ENCODE measurements at places on chromosomes 6 and 20.

DNA sequence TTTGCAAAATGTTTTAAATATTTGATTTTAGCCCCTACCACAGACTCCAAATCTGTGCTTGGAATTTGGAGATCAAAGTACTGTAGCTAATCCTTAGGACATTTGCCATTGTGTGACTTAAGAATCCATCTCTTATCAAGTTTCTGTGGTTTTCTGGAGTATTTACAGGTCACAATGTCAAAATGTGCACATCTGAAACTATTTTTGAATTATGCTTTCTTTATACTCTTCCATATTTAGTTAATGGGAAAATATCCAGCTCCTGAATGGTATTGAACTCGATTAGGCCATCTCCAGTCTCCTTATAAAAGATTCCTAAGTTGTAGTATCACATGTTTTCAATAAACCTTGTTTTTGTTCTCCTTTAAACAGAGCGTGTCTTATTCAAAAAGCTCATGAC is 162.5 kb downstream of the KHDC1L start:
- DNase-seq, result peak; percentile 75

- no peak for DNase-seq
These were observed 9.3 kb upstream of the ATG5 start for GRCh38 chr6:106334646-106335448.

GRCh38 chr6:42269974-42270510 is 52.4 kb upstream of the MRPS10 start:
- DNase-seq, result no peak

- no peak for DNase-seq
These were observed 732.1 kb downstream of the EPHA7 start for GRCh38 chr6:92687278-92687677.

DNA sequence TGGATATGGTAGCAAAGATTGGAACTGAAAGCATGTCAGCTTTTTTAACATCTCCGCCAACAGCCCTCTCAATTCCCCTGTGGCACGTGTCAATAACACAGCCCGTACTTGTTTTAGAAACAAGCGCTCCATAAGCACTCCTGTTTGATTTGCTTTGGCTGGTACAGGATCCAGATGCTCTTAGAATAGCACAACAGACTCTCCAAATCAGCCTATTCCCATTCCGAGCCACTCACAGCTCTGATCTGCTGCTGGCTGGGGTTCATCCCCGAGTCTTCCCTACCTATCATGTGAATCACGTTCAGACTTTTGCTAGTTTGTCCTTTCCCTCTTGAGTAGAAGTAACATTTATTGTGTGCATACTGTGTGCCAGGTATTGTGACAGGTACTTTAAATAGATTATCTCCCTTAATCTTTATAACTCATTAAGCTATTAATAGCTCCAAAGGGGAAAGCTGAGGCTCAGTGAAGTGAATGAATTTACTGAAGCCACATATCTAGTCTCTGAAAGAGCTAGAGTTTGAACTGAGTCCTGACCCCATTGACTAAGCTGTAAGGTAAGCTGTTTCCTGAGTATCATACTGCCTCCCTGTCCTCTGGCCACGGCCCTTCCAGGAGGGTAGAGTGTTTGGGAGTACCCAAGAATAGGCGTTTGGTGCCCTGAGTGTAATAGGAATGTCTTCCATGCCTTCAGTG is 46.7 kb downstream of the RALY start:
- no peak for DNase-seq

DNA sequence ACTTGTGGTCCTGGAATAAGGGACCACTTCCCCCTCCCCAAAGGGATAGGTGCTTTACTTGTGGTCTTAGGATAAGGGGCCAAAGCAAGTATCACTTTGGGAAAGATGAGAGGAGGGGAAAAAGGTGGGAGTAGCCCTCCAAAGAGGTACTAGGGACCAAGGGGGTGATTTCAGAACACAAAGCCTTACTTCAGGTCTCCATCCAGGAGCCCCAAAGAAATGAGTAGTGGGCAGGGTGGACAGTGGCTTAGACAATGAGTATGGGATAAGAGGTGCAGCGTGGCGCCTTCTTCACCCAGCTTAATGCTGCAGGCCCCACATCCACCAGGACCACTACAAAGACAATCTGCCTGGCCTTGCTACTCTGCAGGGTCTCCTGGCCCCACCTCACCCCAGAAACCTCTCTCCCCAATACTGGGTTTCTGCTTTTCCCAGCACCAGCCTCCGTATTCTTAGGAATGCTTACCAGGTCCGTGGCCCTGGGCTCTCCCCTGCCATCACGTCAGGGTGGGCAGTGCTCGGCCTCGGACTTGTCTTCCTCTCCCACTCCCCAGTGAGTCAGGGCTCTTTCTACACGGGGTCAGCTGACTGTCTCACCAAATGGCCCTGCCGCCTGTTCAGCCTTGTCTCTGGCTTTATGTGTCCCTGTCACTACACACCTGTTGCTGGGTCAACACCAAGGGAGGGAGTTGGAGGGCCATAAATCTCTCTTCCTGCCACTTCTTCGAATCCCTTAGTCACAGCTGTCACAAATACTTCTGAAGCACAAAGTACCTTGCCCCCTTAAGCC is 3.1 kb downstream of the NNAT start:
- no peak for DNase-seq

DNA sequence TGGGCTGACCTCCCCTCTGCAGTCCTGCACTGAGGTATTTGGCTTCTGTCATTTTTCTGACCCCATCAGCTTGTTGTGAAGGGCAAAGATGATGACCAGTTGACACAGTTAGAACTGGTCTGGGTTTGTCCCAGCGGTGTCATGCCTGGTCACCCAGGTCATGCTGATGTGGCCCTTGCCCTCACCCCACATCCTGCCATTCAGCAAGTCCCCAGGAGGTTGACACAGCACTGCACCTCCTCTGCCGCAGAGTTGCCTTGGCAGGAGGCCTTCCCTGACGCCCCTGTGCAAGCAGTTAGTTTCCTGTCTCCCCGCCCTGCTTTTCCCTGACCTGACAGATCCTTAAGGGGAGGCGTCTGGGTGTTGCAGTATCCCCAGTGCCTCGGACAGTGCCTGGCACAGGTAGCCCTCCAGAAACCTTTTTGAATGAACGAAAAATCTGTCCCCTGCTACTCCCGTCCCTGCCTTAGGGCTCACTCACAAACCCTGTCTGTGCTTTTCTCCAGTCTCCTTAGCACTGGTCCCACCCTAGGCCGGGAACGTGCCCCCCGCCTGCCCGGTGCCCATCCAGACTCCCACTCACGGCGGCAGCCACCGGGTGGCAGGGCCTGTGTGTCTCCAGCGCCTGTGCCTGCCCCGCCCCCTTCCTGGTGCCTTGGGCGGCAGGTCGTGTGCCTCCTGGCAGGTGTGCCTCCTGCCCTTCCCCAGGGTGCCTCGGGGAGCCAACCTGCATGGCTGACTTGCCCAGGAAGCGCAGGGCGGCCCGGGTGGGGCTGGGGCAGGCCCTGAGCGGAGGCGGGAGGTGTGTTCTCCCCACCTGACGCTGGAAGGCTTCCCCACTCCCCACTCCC is 146.3 kb upstream of the RNF24 start:
- no peak for DNase-seq

- DNase-seq, result peak; percentile 43
These were observed 4.2 kb upstream of the EYA4 start for GRCh38 chr6:133236932-133237331.

DNA sequence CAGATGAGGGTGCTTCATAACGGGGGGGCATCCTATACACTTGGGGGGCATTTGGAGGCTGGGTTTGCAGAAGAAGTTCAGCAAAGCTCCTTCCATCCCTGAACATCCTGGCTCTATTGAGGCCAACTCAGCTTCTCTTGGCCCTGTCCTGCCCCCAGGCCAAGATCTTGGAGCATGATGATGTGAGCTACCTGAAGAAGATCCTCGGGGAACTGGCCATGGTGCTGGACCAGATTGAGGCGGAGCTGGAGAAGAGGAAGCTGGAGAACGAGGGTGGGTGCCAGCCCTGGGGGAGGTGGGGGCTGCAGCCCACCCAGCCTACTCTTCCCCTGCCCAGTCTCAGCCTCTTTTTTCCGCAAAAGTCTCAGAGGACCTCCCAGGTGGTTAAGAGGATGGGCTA is 17.2 kb downstream of the GDAP1L1 start:
- DNase-seq, result no peak

DNA sequence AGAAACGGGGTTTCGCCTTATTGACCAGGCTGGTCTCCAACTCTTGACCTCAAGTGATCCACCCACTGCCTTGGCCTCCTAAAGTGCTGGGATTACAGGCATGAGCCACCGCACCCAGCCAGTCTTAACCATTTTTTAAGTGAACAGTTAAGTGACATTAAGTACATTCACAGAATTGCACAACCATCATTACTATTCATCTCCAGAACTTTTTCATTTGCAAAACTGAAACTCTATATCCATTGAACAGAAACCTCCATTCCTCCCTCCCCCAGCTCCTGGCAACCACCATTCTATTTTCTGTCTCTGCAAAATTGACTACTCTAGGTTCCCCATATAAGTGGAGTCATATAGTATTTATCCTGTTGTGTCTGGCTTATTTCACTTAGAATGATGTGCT is 59.7 kb downstream of the PLCB4 start:
- DNase-seq, result no peak

DNA sequence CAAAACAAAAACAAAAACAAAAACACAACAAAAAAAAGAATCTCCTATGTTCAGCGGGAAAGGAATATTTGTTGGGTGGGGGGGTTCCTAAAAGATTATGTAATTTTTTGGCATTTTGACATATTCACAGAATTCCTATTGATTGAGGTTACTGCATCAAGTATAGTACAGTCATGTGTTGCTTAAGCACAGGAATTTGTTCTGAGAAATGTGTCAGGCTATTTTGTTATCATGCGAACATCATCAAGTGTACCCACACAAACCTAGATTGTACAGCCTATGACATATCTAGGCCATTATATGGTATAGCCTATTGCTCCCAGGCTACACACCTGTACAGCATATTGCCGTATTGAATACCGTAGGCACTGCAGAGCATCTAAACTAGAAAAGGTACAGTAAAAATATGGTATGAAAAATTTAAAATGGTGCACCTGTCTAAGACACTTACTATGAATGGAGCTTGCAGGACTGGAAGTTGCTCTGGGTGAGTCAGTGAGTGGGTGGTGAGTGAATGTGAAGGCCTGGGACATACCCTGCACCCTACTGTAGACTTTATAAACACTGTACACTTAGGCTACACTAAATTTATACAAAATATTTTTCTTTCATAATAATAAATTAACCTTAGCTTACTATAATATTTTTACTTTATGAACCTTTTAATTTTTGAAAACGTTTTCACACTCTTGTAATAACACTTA is 110.6 kb downstream of the CDKAL1 start:
- DNase-seq, result no peak

DNA sequence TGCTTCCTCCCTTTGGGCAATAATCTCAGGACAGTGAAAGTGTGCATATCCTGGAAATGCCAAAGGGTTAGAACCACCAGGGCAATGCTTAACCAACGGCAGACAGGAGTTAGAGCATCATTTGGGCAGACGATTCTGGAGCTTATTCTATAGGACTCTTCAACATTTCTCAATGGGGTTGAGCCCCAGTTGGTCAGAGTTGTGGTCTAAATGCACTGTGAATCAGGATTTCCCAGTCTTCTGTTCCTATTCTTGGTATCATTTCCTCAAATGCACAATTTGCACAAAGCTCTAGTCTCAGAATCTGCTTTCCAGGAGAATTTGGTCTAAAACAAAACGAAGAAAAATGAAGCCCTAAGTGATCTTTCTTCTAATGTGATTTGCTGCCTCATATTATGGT is 389.6 kb upstream of the JAG1 start:
- no peak for DNase-seq

- DNase-seq, result no peak
These were observed 1.4 kb upstream of the LIN28B start for GRCh38 chr6:104955491-104955890.

DNA sequence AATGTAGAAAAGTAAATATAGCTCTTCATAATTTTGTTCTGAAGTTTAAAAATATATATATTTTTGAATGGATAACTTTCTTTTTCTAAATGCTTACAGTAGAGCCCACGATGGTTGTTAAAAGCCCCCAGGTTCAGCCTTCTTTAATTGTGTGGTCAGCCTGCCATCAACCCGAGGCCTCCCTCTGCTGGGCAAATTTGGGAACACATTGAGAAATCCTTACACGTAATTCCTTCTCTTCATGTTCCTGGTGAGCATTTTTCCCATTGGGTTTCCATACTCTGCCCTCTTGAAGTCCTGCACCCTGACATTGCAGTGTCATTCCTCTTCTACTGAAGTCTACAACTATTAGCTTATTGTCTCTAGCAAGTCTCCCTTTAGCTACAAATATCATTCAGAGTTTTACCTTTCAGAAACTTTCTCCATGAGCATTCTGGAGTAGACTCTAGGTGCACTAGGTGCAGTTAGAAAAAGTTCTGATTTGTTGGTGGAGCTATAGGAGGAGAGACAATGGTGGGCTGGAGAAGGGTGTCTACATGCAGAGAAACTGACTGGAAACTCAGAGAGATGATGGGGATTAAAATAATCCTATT is 40.6 kb downstream of the TRIM38 start:
- no peak for DNase-seq

- DNase-seq, result no peak
These were observed 55.1 kb downstream of the ORC3 start for GRCh38 chr6:87645080-87645479.

- no peak for DNase-seq
These were observed 27.8 kb downstream of the THBS2 start for GRCh38 chr6:169225887-169226286.

DNA sequence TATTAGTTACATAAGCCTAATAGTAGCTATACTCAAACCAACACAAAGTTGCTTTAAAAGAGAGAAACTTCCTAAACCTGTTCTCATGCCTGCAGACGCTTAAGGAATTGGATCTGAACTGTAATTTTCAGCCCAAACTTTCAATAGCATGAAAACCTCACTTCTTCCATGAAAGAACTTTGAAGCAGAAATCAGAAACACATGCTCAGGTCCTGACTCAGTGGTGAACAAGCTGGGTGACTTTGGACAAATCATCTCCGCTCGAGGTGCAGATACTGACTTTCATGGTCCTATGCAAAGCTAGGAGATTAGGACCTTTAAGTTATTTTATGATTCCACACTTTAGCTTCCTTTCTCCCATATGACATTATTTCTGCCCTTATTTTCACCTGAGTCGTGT is 36.5 kb downstream of the NOX3 start:
- peak; percentile 25 for DNase-seq

GRCh38 chr6:158014505-158015187 is 33.0 kb downstream of the SYNJ2 start:
- DNase-seq, result no peak

GRCh38 chr6:16622193-16622592 is 139.1 kb downstream of the ATXN1 start:
- DNase-seq, result no peak

DNA sequence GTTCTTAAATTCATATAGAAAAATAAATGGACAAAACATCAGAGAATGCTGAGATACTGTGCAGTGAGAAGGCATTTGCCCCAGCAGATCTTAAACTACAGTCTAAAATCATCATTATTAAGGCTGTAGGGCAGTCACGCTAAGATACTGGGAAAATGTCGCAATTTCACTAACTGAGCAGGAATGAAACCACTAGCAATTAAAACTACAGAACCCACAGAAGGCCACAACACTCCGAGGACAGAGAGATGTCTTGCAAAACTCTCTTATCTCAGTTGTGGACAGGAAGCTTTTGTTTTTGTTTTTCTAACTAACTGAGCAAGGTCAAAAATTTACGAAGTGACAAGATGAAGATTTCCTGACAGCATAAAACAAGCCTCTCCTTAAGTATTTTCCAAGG is 18.2 kb downstream of the GNAS-AS1 start:
- no peak for DNase-seq

- no peak for DNase-seq
These were observed 89.7 kb downstream of the NDUFAF5 start for GRCh38 chr20:13874394-13875157.

- DNase-seq, result no peak
These were observed 5.1 kb downstream of the KIAA1755 start for GRCh38 chr20:38255393-38255792.
